ENCODE measurements at places on chromosomes 2 and 18.

DNA sequence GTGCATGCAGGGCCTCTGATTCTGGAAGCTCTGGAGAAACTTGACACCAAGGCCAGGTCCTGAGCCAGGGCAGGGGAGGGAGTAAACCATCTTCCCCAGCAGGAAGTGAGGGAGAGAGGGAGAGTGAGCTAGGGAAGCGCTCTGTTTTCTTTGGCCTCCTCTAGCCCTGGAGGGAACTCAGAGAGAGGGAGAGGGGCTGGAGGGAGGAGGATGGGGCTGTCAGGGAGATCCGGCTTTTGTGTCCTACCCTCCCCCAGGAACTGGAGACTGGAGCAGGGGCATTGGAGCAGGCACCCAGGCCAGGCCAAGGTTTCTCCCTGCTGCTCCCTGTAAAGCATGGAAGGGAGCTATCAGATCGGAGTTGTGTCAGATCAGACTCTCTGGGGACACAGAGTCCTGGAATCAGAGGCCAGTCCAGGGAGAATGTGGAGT lies 22.7 kb upstream of the PKDCC start:
- DNase-seq: peak; percentile 42

- no peak for DNase-seq
These were observed 90.4 kb upstream of the FAM110C start for GRCh38 chr2:136666-137065.

DNA sequence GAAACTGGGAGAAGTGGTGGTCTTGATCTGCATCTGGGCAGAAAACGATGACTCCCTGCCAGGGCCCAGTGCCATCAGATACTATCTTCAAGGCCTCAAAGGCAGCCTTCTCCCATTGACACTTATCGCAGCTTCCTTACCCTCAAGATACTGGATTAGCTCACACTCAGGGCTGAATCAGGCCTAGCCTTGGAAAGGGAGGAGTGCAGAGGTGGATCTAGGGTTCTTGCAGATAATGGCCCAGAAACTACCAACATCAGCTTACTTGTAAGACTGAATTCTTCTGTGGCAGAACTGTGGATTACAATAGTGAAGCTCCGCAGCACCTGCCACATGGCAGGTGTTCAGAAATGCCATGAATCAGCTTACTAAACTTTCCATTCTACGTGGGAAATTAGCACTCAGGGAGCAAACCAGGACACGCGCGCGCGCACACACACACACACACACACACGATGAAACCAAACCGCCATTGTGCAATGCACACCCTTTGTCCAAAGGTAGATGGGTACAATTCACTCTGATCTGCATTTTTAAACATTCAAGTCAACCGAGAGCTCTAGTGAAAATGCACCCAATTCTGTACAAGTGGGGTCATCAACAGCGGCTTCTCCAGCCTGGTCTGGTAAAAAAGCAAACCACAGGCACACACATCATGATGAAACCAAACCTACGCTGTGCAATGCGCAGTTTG lies 26.3 kb upstream of the TMEM182 start:
- no peak for DNase-seq

- DNase-seq: peak; percentile 55
These were observed 219.8 kb downstream of the SH3BP4 start for GRCh38 chr2:235171550-235172031.

GRCh38 chr2:28663359-28663758 lies 88.3 kb upstream of the PPP1CB start:
- peak; percentile 69 for DNase-seq

- no peak for DNase-seq
These were observed 15.2 kb upstream of the SCYGR1 start for GRCh38 chr2:227402959-227403358.

GRCh38 chr18:21686282-21687105 lies 18.1 kb downstream of the ABHD3 start:
- DNase-seq: no peak

GRCh38 chr2:221451862-221452788 lies 120.0 kb downstream of the EPHA4 start:
- no peak for DNase-seq

- no peak for DNase-seq
These were observed 49.7 kb downstream of the RRM2 start for GRCh38 chr2:10172033-10172871.

- no peak for DNase-seq
These were observed 299.1 kb upstream of the SLC14A2 start for GRCh38 chr18:45316127-45316526.

GRCh38 chr2:232890896-232891601 lies 21.0 kb downstream of the SNORC start:
- DNase-seq: peak; percentile 23

GRCh38 chr18:55141318-55141717 lies 182.1 kb upstream of the CCDC68 start:
- no peak for DNase-seq

- DNase-seq: no peak
These were observed 157.5 kb downstream of the TNS1 start for GRCh38 chr2:217845301-217845700.

DNA sequence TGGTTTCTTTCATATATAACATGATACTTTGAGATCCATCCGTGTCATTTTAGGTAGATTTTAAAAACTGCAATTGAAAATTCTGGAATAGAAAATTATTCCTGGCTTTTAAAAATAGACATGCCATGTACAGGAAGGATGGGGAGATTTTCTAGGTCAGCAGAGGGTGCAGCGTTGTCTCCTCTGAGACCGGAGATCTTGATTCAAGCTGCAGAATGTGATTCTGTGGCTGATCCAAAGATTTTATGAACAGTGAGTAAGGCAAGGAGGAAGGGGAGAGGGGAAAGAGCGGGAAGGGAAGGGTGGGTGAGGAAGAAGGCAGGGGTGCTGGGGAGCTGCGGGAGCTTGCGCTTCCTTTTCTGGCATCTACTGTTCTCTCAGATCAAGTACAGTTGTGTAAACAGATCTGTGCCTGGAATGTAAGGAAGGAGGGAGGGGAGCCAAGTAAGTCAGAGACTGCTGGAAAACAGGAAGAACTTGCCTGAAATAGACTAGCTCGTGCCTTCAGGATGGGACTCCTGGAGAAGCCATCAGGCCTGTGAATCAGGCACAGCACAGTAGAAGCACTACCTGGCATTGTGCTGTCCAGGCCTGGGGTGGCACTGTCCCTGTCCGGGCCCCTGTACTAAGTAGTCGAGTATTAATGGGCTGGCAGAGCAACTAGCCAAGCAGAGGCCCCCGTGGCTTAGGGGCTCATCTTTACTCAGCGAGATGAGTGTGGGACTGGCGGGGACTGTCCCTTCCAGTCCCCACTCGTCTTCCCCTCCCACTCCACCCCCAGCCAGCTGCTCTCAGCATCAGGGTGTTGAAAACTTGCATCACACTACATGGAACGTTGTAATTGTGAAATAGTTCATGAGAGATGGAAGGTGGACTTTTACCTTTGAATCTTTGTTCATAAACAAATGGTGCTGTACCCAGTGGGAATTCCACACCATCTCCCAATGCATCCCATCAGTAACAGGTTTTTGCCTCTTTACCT lies 163.5 kb downstream of the UXS1 start:
- peak; percentile 84 for DNase-seq

GRCh38 chr18:37445836-37446235 lies 119.8 kb downstream of the CELF4 start:
- no peak for DNase-seq

DNA sequence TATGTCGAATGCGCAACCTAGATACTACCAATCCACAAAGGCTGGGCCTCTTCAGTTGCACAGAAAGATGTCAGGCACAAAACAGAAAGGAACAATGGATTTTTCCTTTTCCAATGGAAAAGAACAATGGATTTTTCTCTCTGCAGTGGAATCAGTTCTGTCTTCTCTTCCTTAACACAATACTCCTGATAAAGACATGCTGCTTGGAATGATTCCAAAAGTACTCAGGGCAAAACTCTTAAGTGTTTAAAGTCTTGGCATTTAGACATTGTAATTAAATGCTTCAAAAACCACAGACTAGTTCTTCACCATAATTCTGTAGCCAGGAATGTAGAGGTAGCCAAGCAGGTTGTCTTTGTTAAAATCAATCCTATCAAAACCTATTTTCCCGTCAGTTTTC lies 46.7 kb upstream of the FLACC1 start:
- peak; percentile 69 for DNase-seq

DNA sequence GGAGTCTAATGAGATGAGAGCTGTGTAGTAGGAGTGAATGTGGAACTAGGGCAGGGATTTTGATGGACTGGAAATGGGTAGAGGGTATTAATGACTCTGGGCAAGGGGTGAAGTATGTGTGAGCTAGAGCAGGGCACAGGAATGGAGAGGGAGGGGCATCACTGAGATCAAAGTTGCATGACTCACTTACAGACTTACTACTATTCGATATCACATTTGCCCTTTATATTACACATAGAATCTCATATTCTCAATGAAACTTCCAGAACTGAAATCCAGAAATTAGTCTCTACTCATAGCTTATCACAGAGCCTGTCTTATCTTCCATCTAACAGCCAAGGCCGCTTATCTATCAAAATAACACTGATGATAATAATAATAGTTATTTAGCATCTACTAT lies 20.0 kb upstream of the ITGB6 start:
- DNase-seq: no peak

GRCh38 chr2:8515864-8516533 lies 165.9 kb upstream of the ID2 start:
- DNase-seq: no peak

- DNase-seq: no peak
These were observed 171.8 kb upstream of the KLF7 start for GRCh38 chr2:207337234-207338219.

DNA sequence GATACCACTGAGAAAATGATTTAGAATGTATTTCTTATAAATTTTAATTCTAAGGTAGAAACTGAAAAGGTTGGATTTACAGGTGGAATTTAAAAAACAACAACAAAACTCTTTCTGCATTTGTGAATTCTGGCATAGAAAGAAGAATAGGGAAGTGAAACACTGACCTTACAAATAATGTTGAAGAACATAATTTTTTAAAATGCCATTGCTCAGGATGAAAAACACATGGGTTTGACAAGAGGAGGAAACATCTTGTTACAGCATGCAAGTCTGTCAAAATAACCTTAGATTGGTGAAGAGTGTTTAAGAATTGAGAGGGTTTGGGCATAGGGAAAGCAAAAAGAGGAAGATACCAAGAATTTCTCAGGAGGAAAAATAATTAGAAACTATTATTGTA lies 184.3 kb downstream of the UBE2E3 start:
- DNase-seq: no peak

- no peak for DNase-seq
These were observed 451.5 kb downstream of the EPHA4 start for GRCh38 chr2:221120643-221121042.
